ENCODE measurements at places on chromosomes 6 and 20.
A peak's percentile ranks its signal among the peaks of the same experiment; 100 is the strongest.

- DNase-seq = no peak
These were observed 21.9 kb downstream of the MEP1A start for GRCh38 chr6:46815130-46815529.

GRCh38 chr6:142303176-142303533, 1.3 kb downstream of the ADGRG6 start:
- DNase-seq = no peak

- no peak for DNase-seq
These were observed 13.1 kb downstream of the STMN3 start for GRCh38 chr20:63640086-63640485.

DNA sequence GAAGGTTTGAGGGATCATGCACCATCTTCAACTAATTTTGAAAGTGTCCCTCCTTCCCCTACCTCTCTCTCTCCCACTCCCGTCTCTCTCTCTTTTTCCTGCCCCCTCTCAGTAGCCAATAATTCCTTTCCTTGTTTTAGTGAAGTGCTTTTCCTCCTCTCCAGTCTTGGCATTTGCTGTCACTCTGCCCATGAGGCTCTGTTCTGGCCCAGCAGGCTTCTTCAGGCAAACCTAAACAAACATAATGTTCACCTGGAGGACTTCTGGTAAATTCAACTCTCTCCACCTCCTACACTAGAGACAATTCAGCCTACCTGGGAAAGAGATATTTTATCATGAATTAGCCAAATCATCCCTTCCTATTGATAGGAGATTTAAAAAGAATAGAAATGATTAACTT, 320.4 kb upstream of the RNF24 start:
- DNase-seq = no peak

- no peak for DNase-seq
These were observed 219.2 kb upstream of the SGK1 start for GRCh38 chr6:134537146-134537555.

DNA sequence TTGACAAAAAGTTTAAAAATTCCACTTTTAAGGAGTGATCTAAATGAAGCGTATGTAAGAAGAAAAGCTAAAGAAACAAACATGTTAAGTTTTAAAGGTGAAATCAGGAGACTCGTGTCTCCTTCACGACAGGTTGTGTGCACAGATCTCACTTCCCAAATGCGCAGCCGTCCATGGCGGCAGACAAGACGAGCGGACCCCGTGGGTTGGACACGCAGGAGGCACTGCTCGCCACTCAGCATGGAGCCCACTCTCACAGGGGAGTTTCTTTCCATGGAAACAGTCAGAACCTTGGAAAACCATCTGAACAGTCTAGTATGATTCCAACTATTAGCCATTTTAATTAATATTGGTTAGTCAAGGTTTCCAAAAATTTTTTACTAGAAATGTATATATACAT, 48.9 kb downstream of the WDR27 start:
- DNase-seq = no peak

DNA sequence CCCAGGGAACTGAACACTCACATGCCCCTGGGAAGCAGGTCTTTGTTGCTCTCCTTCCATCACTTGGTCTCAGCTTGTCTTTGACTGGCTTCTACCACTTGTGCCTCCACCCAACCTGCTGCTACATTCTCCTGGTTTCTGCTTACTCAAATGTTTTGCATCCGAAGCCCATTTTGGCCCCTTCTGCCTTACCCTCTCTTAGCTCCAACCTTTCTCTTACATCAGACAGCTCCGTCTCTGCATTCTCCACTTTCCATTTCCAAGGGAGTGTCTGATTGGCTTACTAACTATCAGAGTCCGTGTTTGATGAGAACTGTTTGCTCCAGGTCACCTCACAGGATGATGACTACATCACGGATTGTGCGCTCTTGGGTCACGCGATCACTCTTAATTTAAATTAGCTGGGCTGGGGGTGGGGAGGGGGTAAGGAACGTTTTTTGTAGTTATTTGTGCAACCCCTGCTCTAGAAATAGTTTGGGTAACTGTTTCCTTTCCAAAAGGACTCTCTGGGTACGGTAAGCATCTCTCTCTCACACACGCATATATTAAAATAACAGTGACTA, 844 bp upstream of the ABRACL start:
- DNase-seq = no peak

GRCh38 chr20:18989736-18990474, 176.3 kb downstream of the SCP2D1 start:
- DNase-seq = no peak

- no peak for DNase-seq
These were observed 8.8 kb upstream of the MAPRE1 start for GRCh38 chr20:32810941-32811340.

GRCh38 chr20:49406666-49407065, 75.8 kb downstream of the KCNB1 start:
- DNase-seq = no peak

DNA sequence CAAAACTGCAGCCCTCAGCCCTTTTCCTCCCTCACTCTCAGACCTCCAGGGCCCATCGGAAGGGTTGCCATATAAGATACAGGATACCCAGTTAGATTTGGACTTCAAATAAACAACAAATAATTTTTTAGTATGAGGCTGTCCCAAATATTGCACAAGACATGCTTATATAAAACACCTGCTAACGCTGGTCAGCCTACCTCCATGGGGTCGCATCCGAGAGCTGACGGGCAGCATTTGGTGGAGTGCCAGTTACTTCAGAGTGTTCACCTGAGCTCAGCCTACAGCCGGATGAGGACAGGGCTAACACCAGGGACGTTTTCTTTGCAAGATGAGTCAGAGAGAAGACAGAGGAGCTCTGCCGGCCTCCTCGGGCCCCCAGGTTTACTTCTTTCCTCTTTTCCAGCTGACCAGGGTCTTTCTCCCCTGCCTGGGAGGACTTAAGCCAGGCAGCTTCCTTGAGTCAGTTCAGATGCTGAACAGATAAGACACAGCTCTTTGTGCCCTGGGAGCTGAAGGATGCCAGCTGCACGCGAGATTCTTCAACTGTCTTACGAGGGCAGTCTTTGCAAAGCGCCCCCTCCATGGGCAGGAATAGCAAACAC, 141.2 kb upstream of the KCNG1 start:
- no peak for DNase-seq

DNA sequence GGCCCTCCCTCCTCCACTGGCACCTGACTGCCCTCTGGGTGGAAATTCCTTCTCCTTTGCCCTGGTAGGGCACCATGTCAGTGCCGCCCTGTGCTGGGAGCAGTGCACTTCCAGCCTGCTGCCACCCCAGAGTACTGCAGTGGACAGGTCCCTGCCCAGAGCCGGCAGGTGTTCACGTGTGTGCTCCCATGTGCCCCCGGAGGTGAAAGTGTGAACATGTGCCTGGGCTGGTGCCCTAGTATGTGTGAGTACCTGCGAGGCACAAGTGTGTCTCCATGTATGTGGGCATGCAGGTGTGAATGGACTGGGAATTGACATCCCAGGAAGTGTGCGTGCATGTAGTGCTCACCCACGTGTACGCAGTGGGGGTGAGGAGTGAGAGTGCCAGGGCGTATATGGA, 29.4 kb downstream of the SDCBP2 start:
- DNase-seq = no peak

DNA sequence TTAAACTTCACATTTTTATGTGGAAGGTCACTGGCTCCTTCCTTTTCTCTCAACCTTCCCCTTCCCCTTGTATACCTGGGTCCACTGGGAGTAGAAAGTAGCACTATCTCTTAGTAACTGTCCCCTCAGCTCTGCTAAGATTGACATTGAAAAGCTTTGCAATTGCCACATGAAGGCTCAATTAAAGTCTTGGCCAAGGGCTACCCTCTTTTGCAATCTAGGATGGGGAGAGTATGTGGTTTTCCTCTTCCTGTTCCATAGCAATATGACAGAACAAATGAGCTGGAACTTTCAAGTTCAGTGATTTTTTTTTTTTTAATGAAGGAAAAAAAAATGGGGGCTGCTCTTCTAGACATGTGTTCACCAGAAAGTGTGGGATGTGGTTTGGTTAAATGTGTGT, 37.1 kb downstream of the PROKR2 start:
- DNase-seq = no peak

DNA sequence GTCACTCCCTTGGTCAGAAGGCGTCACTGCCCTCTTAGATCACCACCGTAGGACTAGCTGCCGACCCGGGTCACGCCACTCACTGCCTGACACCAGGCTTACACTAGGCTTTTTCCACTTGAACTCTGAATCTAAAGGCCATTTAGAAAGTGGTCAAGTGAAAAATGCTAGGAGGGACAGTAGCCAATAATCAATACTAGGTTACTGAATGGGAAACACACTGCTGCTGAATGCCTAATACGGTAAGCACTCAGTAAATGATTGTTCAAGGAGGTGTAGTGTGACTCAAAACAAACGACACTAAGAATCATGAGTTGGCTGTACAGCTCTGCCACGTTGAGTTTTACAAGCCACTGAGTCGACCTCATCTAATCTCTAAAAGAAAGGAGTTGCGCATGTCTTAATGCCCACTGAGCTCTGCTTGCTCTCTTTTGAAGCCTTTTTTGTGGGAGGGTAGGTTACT, 760 bp upstream of the IBTK start:
- peak; percentile 60 for DNase-seq

DNA sequence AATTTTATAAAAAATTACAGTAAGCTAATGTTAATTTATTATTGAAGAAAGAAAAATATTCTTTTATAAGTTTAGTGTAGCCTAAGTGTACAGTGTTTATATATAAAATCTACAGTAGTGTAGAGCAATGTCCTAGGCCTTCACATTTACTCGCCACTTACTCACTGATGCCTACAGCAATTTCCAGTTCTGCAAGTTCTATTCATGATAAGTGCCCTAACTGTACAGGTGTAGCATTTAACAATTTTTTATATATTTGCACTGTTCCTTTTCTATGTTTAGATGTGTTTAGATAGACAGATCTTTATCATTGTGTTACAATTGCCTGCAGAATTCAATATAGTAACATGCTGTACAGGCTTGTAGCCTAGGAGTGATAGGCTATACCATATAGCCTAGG, 80.1 kb upstream of the HDAC2 start:
- no peak for DNase-seq

- DNase-seq = no peak
These were observed 25.2 kb downstream of the HLA-A start for GRCh38 chr6:29967379-29968010.

DNA sequence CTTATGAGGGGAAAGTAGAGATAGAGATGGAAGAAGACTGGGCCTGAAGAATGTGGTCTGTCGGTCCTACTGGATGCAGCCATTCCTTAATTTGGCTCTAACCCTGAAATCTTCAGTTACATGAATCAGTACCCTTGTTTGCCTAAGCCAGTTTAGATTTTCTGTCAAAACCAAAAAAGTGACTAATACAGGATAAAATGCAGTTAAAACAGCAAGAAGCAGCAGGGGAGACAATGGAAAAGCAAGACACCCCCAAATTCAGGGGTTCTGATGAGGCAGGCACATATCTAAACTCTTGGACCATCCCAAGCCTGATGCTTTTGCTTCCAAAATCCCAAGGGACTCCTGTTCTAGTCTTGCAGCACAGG, 17.4 kb upstream of the UBE2V1 start:
- DNase-seq = no peak

- no peak for DNase-seq
These were observed 42.1 kb downstream of the ADGRG6 start for GRCh38 chr6:142343938-142344337.

DNA sequence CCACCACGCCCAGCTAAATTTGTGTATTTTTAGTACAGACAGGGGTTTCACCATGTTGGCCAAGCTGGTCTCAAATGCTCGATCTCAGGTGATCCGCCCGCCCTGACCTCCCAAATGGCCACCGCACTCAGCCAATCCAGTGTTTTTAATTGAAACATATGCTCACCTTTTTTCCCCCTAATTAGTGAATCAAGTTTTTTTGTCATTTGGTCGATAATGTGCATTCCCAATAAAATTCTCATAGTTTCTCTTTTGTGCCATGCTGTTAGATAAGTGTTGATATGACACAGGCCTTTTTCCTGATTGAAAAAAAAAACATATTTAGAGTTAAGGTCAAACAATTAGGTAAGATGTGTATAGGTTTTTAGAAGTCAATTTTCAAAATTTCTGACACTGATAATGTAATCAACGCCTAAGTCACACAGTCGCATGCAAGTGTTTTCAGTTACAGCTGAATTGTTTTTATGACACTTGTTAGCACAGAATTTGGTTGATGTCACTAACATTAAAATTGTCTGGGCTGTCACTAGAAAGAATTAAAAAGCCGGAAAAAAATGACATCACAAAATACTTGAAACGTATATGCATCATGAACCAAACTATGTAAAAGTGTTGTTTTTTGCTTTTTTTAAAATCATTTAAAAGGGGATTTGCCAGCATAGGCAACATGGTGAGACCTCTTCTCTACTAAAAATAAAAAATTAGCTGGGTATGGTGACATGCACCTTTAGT, 21.9 kb downstream of the ZNF217 start:
- DNase-seq = no peak

DNA sequence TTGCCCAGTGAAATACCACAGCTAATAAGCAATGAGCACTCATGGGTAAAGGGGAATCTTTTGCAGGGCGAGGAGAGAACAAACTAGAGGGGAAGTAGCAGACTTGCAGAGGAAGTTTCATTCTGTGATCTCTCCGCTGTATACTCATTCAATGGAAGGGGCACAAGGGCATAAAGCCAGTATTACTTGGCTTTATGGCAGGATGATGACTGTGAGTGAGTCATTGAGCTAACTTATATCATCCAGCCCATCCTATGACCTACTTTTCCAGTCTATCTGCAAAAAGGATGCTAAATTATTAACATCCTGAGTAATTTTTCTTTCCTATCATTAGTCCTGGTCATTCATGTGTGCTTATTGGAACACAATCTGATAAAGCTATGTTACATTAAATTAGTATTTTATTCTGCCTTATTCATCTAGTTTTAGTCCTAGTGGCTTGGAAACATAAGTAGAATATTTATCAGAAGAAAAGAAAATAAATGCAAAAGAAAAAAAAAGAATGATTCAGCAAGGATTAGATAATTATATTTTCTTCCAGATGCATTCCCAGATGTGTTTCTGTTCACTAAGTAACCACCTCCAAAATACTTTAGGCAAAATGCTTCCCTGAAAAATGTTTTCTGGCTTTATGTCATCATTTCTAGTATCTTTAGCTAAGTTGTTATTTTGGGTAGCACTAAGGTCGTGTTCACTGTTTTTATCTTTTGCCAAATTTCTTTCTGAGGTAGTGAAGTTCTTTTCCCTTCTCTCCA, 471.7 kb downstream of the CDKAL1 start:
- DNase-seq = no peak

DNA sequence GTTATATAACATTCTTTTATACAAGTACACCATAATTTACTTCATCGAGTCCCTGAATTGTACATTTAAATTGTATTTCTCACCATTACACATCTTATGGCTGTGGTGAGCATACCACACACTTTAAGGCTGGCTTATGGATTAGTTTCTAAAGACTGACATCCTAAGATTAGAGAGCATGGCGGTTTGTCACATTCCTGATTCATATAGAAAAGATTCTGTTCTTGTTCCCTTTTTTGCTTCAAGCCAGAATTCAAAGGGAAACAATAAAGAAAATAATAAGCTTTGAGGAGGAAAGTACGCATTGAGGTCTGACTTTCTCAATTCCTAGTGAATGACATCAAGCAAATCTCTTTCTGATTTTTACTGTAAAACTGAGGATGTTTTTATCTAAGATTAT, 2.5 kb downstream of the BTN1A1 start:
- no peak for DNase-seq
